ENCODE measurements at places on chromosomes 6 and 20. TPM values are rescaled to one million over a fixed set of nuclear protein-coding genes. Genes with fewer than 3 reads are reported as not detected.

The CD109 gene
- polyA plus RNA-seq: 9.3 TPM

The WFDC10B gene
- polyA plus RNA-seq: not detected

The MUC22 gene
- polyA plus RNA-seq: 0.01 TPM

The GTSF1L gene
- polyA plus RNA-seq: not detected

DNA sequence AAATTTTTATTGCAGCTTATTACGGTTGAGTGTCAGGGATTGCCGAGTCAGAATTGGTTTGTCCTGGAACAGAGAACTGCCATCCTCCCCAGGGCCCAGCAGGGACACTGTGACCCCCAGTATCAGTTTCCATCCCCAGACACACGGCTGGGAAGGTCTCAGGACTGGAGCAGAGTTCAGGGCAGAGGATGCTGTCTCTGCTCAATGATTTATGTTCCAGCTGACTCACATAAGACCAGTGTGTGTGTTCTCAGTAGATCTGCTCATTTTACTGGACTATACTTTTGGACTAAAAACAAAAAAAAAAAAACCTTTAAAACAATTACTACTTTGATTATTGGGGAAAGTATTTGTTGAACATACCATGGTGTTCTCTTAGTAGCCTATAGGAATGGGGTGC is 44.2 kb downstream of the FNDC1 start:
- no peaks in the 10 kb centered on the region for H3K27me3 ChIP-seq
- H3K4me1 ChIP-seq: no peaks in the 10 kb centered on the region
- no peaks in the 10 kb centered on the region for H3K36me3 ChIP-seq
- no peak for DNase-seq
- H3K4me3 ChIP-seq: no peak overlapping the region
- H3K27ac ChIP-seq: no peak overlapping the region

DNA sequence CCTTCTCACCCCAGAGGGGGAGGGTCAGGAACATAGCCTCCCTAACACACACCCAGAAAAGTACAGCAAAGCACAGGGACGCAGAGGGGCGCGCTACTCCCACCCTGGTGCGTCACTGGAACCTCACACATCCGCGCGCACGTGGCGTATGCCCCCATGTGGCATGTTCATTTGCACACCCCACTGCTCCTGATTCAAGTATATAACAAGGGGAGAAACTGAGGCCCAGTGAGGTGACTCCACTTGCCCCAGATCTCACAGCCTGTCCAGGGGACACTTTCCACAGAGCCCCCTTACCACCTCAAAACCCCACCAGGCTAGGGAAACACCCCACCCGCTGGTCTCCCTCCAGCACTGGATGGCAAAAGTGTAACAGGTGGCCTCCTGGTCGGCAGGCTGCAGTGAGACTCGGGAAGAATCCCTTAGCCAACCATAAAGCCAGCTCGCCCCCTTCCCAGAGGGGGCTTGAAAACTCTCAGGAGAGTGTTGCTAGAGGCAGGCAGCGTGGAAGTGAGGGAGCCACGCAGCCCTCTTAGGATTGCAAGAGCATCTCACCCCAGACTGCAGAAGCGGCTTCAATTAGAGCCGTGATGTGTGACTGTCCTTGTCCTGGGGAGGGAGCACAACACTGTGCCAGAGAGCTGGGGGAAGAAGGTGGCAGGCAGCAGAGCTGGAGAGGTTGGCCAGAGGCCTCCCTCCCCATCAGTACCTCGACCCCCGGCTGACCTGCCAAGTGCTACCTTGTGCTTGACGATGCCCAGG is at the start of gene GRM4:
GRM4 (minus strand) TSS at position 67 of the 762 bp plus-strand sequence. CDS start 12,591 bp downstream, outside the sequence.
- no peaks in the 10 kb centered on the region for H3K36me3 ChIP-seq
- H3K27ac ChIP-seq: no peak within 1 kb of the TSS
- peaks cover 47% of the 10 kb centered on the region for H3K27me3 ChIP-seq
- no peak for DNase-seq
- peaks cover 37% of the 10 kb centered on the region for H3K4me1 ChIP-seq

DNA sequence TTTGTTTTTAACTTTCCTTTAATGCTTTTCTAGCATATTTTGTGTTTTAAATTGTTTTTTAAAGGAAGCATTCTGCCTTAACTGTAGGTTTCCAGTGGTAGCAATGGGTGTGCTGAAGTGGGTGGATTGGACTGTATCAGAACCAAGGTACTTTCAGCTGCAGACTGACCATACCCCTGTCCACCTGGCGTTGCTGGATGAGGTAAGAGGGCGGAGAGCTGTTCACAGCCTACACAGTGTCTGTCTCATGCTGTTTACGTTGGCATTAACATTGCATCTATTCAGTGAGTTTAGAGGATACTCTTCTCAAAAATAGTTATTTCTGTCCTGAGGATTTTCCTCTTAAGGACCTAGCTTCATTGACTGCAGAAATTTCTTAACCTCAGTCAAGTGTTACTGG is 11.9 kb downstream of the NELFCD start:
- no peak overlapping the region for H3K4me3 ChIP-seq
- peaks cover 12% of the 10 kb centered on the region for H3K4me1 ChIP-seq
- peaks cover 100% of the 10 kb centered on the region for H3K36me3 ChIP-seq
- no peaks in the 10 kb centered on the region for H3K27me3 ChIP-seq

- DNase-seq: no peak
- peaks cover 4% of the 10 kb centered on the region for H3K36me3 ChIP-seq
- H3K4me1 ChIP-seq: peaks cover 26% of the 10 kb centered on the region
These were observed 402 bp upstream of the TAF8 start for GRCh38 chr6:42049948-42050296.

DNA sequence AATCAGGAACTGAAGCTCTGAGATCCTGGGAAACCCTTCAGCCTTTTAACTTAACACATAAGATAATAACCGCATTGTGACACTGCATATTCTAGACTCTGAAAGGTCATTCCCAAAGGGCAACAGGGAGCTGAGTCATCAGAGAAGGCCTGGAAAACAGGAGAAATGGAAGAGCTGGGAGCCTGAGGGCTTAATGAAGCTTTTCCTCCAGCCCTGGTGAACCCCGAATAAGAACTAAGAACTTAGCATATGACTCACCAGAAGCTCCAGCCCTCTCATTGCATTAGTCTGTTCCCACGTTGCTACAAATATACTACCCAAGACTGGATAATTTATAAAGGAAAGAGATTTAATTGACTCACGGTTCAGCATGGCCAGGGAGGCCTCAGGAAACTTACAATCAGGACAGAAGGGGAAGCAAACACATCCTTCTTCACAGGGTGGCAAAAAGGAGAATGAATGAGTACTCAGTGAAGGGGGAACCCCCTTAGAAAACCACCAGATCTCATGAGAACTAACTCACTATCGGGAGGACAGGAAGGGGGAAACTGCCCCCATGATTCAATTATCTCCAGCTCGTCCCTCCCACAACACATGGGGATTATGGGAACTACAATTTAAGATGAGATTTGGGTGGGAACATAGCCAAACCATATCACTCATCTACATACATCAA is 648.5 kb downstream of the TFAP2A start:
- no peaks in the 10 kb centered on the region for H3K27me3 ChIP-seq
- no peak for DNase-seq
- H3K27ac ChIP-seq: no peak overlapping the region

DNA sequence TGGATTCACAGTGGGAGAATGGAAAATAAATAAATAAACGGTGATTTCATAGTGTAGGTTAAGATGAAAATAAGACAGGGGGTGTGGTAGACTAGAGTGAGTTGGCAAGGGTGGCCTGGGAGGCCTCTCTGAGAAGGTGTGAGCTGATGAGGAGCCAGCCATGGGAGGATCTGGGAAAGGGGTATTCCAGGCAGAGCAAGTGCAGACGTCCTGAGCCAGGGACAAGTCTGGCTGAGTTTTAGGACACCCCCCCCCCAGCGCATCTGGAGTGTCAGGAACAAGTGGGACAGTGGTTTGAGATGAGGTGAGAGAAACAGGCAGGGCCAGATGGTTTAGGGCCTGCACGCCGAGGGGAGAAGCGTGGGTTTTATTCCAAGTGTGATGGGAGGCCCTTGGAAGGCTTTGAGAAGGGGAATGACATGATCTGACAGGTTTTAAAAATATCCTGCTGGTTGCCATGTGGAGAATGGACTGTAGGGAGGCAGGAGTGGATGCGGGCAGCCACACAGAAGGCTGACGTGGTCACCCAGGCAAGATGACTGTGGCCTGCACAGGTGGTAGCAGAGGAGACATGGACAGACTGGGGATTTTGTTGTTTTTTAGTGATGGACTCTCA is 21.1 kb upstream of the CCM2L start:
- H3K27ac ChIP-seq: no peak overlapping the region
- no peaks in the 10 kb centered on the region for H3K27me3 ChIP-seq
- no peak for DNase-seq
- no peaks in the 10 kb centered on the region for H3K4me1 ChIP-seq

DNA sequence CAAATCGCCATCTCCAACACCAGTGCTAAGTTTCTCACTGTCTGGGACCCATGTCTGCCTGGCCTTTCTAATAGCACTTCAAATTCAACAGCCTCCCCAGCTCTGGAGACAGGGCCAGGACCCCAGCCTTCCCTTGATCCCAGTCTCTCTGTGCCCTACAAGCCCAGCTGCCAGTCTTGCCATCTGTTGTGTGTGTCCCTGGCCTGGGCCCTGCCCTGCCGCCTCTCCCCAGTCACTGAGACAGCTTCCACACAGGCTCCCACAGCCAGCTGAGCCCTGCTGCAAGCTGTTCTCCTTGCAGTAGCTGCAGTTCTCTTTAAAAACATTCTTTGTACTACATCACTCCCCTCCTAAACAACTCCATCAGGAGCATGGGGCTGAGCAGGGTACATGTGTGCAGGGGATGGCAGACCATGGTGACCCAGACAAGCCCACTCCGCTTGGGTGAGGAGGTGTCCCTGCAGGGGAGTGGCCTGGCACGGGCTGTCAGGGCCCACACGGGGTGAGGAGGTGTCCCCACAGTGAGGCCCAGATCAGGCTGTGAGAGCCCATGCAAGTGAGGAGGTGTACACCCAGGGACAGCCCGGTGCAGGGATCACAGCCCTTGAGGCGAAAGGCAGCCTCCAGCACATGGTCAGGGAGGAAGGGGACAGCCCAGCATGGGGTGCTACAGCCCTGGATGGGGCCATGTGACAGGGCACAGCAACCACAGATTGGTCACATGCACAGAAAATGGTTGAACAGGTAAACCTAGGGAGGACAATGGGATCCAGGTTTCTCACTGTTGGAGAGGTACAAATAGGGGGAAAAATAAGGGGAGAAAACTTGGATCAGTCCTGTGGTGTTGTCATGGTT is 16.2 kb downstream of the CST7 start:
- H3K27me3 ChIP-seq: no peaks in the 10 kb centered on the region
- no peak overlapping the region for H3K4me3 ChIP-seq
- H3K27ac ChIP-seq: no peak overlapping the region
- DNase-seq: no peak

- no peak overlapping the region for H3K4me3 ChIP-seq
These were observed 212.3 kb upstream of the TBX18 start for GRCh38 chr6:84976526-84977362.

DNA sequence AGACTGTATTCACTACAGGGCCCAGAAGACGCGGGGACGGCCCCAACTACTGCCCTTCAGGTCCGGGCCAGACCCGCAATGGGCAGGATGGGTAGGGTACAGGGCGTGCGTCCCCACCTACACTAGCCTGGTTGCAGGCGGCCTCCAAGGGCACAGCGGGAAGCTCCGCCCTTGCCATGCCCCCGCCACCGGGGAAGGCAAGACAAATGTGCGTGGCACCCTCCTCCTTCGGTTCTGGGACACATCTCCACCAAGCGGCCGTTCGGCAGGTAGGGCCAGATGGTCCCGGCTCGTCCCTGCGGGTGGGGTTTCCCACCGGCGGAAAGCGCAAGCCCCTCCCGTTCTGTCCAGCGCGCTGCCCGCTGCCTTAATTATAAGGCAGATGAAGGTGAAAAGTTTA is 5.6 kb downstream of the NXT1 start:
- H3K36me3 ChIP-seq: peaks cover 19% of the 10 kb centered on the region
- H3K4me1 ChIP-seq: peaks cover 44% of the 10 kb centered on the region
- no peak overlapping the region for H3K27ac ChIP-seq
- H3K27me3 ChIP-seq: no peaks in the 10 kb centered on the region
- H3K4me3 ChIP-seq: no peak overlapping the region

DNA sequence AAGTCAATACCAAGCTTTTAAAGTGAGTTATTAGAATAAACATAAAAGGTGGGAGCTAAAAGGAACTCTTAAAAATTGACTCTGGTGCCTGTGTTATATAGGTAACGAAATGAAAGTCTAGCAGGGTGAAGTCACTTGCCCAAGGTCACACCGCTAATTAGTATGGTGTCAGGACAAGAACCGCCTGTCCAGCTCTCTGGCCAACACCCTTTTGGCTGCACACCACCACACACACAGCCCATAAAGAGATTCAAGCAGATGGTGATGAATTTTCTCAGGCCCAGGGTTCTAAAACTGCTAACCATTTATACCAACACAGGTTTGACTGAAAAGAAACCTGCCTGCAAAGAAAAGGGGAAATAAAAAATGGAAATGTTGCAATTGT is 20.2 kb downstream of the GFOD1 start:
- no peaks in the 10 kb centered on the region for H3K36me3 ChIP-seq
- no peak for DNase-seq
- H3K27me3 ChIP-seq: no peaks in the 10 kb centered on the region
- H3K4me1 ChIP-seq: peaks cover 34% of the 10 kb centered on the region
- peak overlapping the region; percentile 33 for H3K27ac ChIP-seq
- H3K4me3 ChIP-seq: no peak overlapping the region

GRCh38 chr6:166206066-166206465 is 38.4 kb upstream of the TBXT start:
- no peaks in the 10 kb centered on the region for H3K36me3 ChIP-seq
- no peaks in the 10 kb centered on the region for H3K27me3 ChIP-seq
- H3K27ac ChIP-seq: no peak overlapping the region
- no peak overlapping the region for H3K4me3 ChIP-seq
- no peak for DNase-seq

DNA sequence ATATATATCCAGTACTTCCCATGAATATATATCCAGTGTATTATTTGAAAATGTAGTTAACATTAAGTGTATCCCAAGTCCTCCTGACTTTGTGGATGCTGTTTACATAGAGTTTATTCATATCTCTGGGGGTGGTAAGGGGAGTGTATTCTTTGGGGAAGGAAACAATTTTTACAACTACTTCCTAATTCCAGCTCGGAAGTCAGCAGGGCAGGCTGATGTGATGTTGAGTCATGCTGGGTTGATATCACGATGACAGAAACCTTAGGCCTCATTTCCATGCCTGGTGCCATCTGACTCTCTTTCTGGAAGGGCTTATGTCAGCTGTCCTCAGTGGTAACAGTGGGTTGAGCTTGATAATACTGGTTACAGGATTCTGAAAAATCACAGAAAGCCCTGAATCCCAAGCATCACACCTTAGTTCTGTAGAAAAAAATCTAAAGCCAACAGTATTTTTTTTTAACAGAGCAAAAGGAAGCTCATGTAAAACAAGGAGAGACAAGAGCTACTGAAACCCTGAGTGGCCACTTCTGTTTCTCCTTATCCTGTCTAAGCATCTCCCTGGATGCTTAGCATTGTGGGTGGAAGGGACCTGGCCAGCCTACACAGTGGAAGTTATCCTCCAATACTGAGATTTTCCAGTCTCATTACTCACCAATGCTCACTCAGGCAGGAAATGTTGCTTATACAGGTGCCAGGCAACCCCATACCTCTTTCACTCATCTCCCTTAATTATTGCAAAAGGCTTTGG is 75.2 kb upstream of the IYD start:
- DNase-seq: no peak
- no peaks in the 10 kb centered on the region for H3K27me3 ChIP-seq
- H3K36me3 ChIP-seq: no peaks in the 10 kb centered on the region
- no peak overlapping the region for H3K27ac ChIP-seq

GRCh38 chr6:51199733-51200260 is 381.1 kb downstream of the TFAP2B start:
- H3K27ac ChIP-seq: no peak overlapping the region
- no peak overlapping the region for H3K4me3 ChIP-seq
- no peaks in the 10 kb centered on the region for H3K27me3 ChIP-seq
- no peaks in the 10 kb centered on the region for H3K4me1 ChIP-seq
- H3K36me3 ChIP-seq: no peaks in the 10 kb centered on the region

- no peaks in the 10 kb centered on the region for H3K36me3 ChIP-seq
- H3K4me1 ChIP-seq: no peaks in the 10 kb centered on the region
- no peak overlapping the region for H3K27ac ChIP-seq
- H3K27me3 ChIP-seq: no peaks in the 10 kb centered on the region
- H3K4me3 ChIP-seq: no peak overlapping the region
These were observed 31.9 kb downstream of the INSM1 start for GRCh38 chr20:20399531-20400500.
